Endothelial cell (in vitro differentiated cells): ENCODE measurements at places on chromosomes 3 and 15. TPM values are rescaled to one million over a fixed set of nuclear protein-coding genes. Genes with fewer than 3 reads are reported as not detected.

EPHA6 gene
- total RNA-seq, result 21.8 TPM

CRYGS gene
- total RNA-seq, result 5.8 TPM

IVD gene
- 56.2 TPM for total RNA-seq

DNASE1L3 gene
- 1.6 TPM for total RNA-seq

CCR9 gene
- total RNA-seq, result not detected

WDR93 gene
- total RNA-seq, result 0.13 TPM

ADCY5 gene
- total RNA-seq, result 1.0 TPM

RTP4 gene
- not detected for total RNA-seq

IL5RA gene
- not detected for total RNA-seq

MINAR1 gene
- 5.3 TPM for total RNA-seq

ZFAND6 gene
- total RNA-seq, result 77.3 TPM

CMC1 gene
- 8.9 TPM for total RNA-seq

KCNAB1 gene
- total RNA-seq, result not detected

CADM2 gene
- total RNA-seq, result 0.97 TPM

TTLL13 gene
- not detected for total RNA-seq

IGSF10 gene
- 4.1 TPM for total RNA-seq

PP2D1 gene
- total RNA-seq, result not detected

CCR1 gene
- not detected for total RNA-seq

DNAJC13 gene
- 50.4 TPM for total RNA-seq

SLC15A2 gene
- 4.9 TPM for total RNA-seq

SH2D7 gene
- not detected for total RNA-seq

SEMA5B gene
- total RNA-seq, result 1.1 TPM

LHFPL4 gene
- 0.08 TPM for total RNA-seq

PSMD6 gene
- total RNA-seq, result 87.0 TPM

PLSCR4 gene
- 11.3 TPM for total RNA-seq

STAB1 gene
- 866 TPM for total RNA-seq

CPLX3 gene
- not detected for total RNA-seq

ZNF501 gene
- 4.7 TPM for total RNA-seq

CACNA2D2 gene
- total RNA-seq, result 17.3 TPM

LRRC31 gene
- total RNA-seq, result 0.23 TPM

CCDC54 gene
- total RNA-seq, result not detected

LMAN1L gene
- total RNA-seq, result not detected

CSPG5 gene
- 0.23 TPM for total RNA-seq

CX3CR1 gene
- total RNA-seq, result 4.2 TPM

SLC38A3 gene
- 0.56 TPM for total RNA-seq

NEO1 gene
- total RNA-seq, result 140 TPM

NPAP1 gene
- total RNA-seq, result 0.18 TPM

FBN1 gene
- total RNA-seq, result 54.0 TPM

PAQR9 gene
- total RNA-seq, result not detected

CCR3 gene
- total RNA-seq, result not detected

WNT7A gene
- not detected for total RNA-seq

CD86 gene
- total RNA-seq, result not detected
